Mesenchymal stem cell (in vitro differentiated cells and primary cell): ENCODE measurements at places on chromosomes 1 and 21.

GRCh38 chr21:39660191-39660980 is 47.6 kb downstream of the B3GALT5 start:
- peaks cover 43% of the 10 kb centered on the region for H3K36me3 ChIP-seq
- H3K4me1 ChIP-seq = peaks cover 26% of the 10 kb centered on the region
- H3K27me3 ChIP-seq = no peaks in the 10 kb centered on the region
- DNase-seq = peak; percentile 91
- peak overlapping the region; percentile 87 for H3K27ac ChIP-seq

GRCh38 chr1:6218375-6219164 is 12.7 kb downstream of the RNF207 start:
- H3K4me3 ChIP-seq = no peak overlapping the region
- H3K36me3 ChIP-seq = peaks cover 14% of the 10 kb centered on the region
- H3K27me3 ChIP-seq = no peaks in the 10 kb centered on the region
- no peak for DNase-seq
- peaks cover 11% of the 10 kb centered on the region for H3K4me1 ChIP-seq

DNA sequence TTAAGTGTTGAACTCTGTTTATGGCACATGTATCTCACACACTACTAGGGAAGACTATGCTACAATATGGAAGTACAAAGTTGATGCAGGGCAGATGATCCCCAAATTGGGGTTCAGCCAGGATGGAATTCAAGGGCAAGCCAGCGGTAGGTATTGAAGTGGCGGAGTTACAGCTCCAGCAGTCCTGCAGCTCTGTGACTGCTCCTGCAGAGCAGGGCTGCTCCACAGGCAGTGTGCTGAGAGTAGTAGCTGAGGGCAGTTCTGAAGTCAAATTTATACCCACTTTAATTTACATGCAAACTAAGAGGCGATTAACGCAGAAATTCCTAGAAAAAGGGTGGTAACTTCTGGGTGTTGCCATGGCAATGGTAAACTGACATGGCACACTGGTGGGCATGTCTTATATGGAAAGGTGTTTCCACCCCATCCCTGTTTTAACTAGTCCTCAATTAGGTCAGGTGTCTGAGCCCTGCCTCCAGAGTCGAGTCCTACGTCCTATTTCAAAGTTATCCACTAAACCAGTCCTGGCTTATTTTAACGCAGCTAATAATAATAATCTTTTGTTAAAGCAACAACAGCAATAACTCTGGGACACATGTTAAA is 20.6 kb upstream of the CENPF start:
- H3K4me3 ChIP-seq = no peak overlapping the region
- H3K36me3 ChIP-seq = no peaks in the 10 kb centered on the region
- peaks cover 4% of the 10 kb centered on the region for H3K4me1 ChIP-seq
- peak overlapping the region; percentile 50 for H3K27ac ChIP-seq

DNA sequence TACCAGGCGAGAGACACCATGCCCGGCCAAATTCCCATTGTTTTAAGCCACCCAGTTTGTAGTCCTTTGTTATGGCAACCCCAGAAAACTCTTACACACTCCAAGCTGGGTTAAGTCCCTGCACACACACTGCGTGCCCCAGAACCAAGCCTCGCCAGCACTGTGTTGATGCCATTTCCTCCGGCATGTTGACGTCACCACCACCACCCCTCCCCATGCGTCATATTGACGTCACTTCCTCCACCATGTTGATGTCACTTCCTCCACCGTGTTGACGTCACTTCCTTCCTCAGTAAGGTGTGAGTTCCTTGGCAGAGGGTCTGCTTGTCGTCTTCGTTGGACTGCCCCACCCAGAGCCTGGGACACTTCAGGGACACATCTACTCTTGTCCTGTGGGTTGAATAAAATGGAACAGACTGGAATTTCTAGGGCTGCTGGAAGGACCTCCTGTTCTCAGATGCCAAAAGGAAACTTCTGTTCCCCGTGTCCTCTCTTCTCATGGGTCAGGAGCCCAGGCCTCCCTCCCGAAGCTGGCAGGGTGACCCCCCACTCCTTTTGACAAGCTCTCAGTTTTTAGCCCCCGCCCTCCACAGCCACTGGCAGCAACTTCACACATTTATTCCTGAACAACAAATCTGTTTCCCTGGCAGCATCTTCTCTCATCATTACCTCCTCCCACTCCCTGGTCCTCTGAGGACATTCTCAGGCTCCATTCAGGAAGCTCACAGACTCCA is 643.3 kb downstream of the NPHP4 start:
- H3K36me3 ChIP-seq = no peaks in the 10 kb centered on the region
- H3K27ac ChIP-seq = no peak overlapping the region
- H3K27me3 ChIP-seq = no peaks in the 10 kb centered on the region
- no peak for DNase-seq

DNA sequence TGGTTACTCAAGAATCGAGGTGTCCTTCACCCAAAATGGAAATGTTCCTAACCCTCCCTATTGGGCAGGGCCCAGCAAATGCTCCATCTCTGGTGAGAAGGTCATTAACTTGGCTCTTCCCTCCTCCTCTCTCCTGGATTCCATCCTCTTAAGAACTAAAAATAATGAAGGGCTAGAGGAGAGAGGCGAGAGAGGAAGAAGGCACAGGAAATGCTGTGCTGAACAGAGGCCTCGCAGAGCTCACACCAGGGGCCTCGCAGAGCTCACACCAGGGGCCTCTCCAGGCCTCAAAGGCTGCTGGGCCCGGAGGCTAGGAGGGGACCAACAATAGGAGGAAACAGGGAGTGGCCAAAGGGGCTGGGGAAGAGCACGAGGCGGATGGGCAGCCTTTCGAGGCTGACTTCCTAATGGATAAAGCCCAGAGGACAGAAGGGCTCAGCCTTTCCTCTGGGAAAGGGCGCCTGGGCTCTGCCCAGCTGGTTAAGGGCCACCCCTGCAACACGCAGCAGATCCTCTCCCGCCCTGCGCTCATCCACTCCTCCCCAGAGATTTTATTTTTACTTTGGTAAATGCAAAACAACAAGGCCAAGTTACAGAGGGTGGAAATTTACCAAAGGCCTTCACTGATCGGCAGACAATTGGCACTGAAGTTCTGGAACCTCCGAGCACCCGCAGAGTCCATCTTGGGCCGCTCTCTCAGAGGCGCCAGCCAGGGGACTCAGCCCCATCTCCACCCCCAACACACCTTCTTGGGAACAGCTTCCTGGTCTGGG is 78.5 kb downstream of the ITPKB start:
- H3K36me3 ChIP-seq = no peaks in the 10 kb centered on the region
- no peak overlapping the region for H3K4me3 ChIP-seq
